ENCODE measurements at places on chromosomes 2 and 18.

GRCh38 chr2:29011418-29012060 lies 30.4 kb downstream of the TOGARAM2 start:
- peak; percentile 78 for DNase-seq

- DNase-seq, result no peak
Observed at GRCh38 chr18:27062802-27063201, 122.3 kb downstream of the CHST9 start.

DNA sequence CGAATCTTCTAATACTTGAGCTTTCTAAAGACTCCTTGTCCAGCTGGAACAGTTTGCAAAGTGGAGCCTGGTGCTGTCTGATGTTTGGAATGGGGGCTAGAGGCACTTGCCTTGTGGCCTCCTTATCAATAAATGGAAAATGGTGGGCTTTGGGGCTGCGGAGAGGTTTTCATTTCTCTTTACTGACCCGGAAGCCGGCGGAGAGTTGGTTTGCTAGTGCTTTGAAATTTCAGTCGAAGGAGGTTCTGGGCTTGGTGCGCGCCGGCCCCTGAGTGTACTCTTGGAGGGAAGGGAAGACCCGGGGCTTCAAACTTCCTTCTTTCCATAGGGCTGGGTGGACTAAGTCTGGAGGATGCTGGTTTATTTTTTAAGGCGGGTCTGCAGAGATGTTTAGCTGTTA lies 714 bp downstream of the RPIA start:
- DNase-seq, result peak; percentile 71

DNA sequence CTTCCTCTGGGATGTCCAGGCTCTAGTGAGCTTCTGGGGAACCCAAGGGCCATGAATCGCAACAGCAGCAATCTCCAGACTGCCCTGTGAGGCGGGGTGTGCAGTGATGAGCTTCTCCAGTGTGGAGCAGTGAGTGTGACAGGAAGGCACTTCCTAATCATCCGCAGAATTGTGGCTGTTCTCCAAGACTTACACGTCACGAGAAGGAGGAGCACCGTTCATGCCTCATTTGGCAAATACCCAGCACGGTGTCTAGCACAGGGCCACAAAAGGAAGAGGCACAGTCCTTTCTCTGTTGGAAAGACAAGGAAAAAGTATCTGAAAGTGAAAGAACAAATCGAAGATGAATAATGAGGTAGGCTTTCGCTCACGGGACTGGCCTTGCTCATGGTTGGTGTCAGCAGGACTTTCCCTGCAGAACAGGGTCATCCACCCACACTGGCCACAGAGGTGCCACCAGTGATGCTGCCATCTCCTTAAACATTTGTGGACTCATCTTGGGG lies 125.1 kb upstream of the HAAO start:
- DNase-seq, result no peak

DNA sequence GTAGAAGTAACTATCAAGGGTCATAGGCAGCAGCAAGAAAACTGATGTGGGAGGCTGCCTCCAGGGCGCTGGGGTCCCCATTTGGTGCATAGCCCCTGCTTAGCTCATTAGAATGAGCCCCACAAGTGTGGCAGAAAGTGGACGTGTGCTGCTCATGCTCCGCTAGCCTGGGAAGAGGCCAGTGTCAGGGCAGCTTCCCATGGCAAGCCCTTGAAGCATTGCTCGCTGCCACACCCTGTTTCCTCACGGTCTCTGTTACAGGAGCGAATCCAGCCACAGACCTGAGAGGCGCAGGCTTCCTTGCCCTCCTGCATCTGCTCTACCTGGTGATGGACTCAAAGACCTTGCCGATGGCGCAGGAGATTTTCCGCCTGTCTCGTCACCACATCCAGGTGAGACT lies 22.5 kb downstream of the ELMOD3 start:
- no peak for DNase-seq

- no peak for DNase-seq
Observed at GRCh38 chr18:26702086-26702485, 153.7 kb upstream of the KCTD1 start.

GRCh38 chr2:14647714-14648113 lies 15.2 kb downstream of the LRATD1 start:
- no peak for DNase-seq

GRCh38 chr2:38740851-38741731 lies 10.1 kb downstream of the SRSF7 start:
- no peak for DNase-seq

- no peak for DNase-seq
Observed at GRCh38 chr2:180356676-180357075, 349.6 kb upstream of the CWC22 start.

GRCh38 chr2:176743671-176744070 lies 468.9 kb upstream of the HNRNPA3 start:
- DNase-seq, result no peak

Measured in activated CD8-positive, alpha-beta memory T cell treated with anti-CD3 and anti-CD28 coated beads, Interleukin-2, amount 50 U/mL, for 48 hours (primary cell).